ENCODE measurements at places on chromosomes 7 and 10.

- no peak for DNase-seq
Observed at GRCh38 chr10:8070440-8070839, 16.0 kb downstream of the GATA3 start.

GRCh38 chr7:41878309-41879295 is 175.7 kb upstream of the INHBA start:
- DNase-seq: no peak

GRCh38 chr7:6228361-6229229 is 43.8 kb downstream of the CYTH3 start:
- no peak for DNase-seq

DNA sequence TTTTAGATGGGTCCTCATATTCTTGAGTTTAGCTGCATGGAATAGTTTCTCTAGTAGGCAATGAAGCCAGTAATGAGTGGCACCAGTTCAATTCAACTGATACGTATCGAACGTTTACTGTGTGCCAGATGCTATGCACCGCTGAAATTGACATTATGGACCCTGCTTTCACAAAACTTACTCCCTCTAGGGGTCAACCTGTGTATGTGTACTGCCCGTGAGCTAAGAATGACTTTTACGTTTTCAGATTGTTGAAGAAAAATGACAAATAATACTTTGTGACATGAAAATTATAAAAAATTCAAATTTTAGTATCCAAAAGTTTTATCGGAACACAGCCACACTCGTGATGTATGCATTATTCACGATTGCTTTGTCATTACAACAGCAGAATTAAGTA is 95.5 kb downstream of the ZMYND11 start:
- no peak for DNase-seq

DNA sequence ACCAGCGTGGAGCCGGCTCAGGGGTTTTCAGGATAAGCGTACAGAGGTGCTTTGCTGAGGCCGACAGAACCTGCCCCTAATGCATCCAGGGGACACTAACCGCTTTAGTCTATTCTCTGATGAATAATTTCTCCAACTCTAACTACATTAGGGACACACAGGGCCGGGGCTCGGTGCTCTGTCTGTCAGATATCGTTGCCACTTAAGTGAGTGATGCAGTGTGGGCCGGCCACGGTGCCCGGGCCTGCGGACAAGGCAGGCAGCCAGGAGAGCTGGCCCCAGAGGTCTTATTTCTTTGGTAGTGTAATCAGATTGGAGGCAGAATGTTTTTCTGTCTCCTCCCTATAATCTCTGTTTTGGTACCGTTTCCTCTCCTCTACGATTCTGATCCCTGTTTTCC is 62.7 kb downstream of the ADRA2A start:
- no peak for DNase-seq

DNA sequence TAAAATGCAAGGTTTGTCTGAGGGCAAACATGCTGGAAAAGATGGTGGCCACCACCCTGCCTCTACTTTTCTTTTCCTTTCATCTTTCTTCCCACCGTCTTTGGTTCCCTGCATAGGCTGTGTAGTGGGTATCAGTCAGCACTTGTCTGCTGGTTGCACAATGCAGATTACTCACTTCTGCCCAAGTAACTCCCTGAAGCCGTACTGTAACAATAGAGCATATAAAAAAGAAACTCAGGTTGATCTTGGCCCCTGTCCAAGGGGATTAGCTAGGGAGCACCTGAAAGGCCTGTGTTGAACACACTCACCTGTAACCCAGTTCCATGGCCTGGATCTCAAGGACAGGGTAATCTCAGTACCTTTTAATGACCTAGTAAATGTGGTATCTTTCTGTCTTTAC is 533.0 kb upstream of the GALNT17 start:
- DNase-seq: no peak

GRCh38 chr7:36208997-36209813 is 56.2 kb downstream of the EEPD1 start:
- DNase-seq: no peak

DNA sequence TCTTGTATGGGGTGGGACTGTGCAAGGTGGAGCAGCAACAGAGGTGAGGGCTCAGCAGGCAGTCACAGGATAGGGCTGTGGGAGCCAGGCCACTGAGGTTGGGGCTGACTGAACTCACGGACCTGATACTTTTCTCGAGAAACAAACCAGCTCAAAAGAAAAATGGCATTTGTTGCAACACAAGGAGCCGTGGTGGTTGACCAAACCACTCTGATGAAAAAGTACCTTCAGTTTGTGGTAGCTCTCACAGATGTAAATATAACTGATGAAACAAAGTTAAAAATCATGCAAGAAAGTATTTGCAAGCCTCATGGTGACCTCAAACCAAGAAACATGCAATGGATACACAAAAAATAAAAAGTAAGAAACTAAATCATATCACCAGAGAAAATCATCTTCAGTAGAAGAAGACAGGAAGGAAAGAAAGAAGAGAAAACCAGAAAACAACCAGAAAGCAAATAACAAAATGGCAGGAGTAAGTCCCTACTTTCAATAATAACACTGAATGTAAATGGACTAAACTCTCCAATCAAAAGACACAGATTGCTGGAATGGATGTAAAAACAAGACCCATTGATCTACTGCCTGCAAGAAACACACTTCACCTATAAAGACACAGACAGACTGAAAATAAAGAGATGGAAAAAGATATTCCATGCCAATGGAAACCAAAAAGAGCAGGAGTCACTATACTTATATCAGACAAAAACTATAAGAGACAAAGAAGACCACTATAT is 48.9 kb upstream of the DUSP5 start:
- no peak for DNase-seq

- DNase-seq: no peak
Observed at GRCh38 chr10:79068203-79068561, 584 bp upstream of the ZMIZ1 start.

GRCh38 chr7:322111-322671 is 32.2 kb downstream of the FOXL3 start:
- peak; percentile 78 for DNase-seq

DNA sequence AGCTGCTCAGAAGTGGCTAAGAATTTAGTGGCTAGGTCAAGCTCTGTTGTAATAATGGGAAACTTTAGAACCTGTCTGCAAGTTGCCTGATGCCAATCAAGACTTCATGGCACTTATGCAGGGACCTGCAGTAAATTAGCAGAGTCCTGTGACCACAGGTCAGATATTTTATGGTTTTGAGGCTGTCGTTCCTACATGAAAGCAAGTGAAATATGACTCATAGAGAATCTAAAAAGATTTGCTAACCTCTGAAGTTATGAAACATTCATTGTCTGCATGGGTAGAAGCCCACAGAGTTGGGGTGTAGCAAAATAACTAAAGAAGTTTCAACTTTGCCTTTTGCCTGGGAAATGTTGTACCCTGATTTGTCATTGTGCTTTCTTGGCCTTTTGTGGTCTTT is 32.3 kb downstream of the SLC39A12 start:
- DNase-seq: no peak

DNA sequence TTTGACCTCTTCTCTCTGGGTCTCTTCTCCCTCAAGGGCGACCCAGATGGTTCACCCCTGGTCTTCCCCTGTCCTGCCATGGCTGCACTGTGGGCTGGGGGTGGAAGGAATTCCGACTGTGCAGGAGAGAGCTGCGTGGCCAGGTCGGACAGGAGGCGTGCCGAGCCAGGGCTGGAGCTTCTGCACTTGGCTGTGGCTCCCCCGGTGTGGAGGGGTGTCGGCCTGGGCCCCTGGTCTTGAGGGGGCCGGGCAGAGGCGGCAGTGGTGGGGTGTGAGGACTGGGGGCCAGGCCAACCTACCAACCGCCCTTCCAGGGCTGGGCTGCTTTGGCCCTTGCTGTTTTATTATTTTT is 74.9 kb upstream of the SHH start:
- DNase-seq: no peak

Measured in stimulated activated CD8-positive, alpha-beta memory T cell treated with anti-CD3 and anti-CD28 coated beads, Interleukin-4, amount 100 ng/mL, for 1 hour (primary cell).